ENCODE measurements at places on chromosomes 4 and X. TPM values are rescaled to one million over a fixed set of nuclear protein-coding genes. Genes with fewer than 3 reads are reported as not detected.
A peak's percentile ranks its signal among the peaks of the same experiment; 100 is the strongest.

- no peaks in the 10 kb centered on the region for H3K27me3 ChIP-seq
- H3K4me3 ChIP-seq: no peak overlapping the region
- H3K27ac ChIP-seq: no peak overlapping the region
- DNase-seq: no peak
- H3K4me1 ChIP-seq: no peaks in the 10 kb centered on the region
These were observed 75.5 kb downstream of the UGT8 start for GRCh38 chr4:114674080-114674479.

- H3K4me3 ChIP-seq: no peak overlapping the region
- H3K36me3 ChIP-seq: no peaks in the 10 kb centered on the region
- H3K27me3 ChIP-seq: no peaks in the 10 kb centered on the region
- DNase-seq: no peak
- H3K4me1 ChIP-seq: no peaks in the 10 kb centered on the region
These were observed 11.8 kb upstream of the SOWAHB start for GRCh38 chr4:76909711-76910110.

Gene PARM1
- 29.4 TPM for polyA plus RNA-seq

- H3K4me1 ChIP-seq: no peaks in the 10 kb centered on the region
- H3K27me3 ChIP-seq: no peaks in the 10 kb centered on the region
- no peak overlapping the region for H3K27ac ChIP-seq
- H3K4me3 ChIP-seq: no peak overlapping the region
- no peaks in the 10 kb centered on the region for H3K36me3 ChIP-seq
These were observed 147.6 kb upstream of the FRG1 start for GRCh38 chr4:189792924-189793618.

Gene MMRN1
- 25.7 TPM for polyA plus RNA-seq

DNA sequence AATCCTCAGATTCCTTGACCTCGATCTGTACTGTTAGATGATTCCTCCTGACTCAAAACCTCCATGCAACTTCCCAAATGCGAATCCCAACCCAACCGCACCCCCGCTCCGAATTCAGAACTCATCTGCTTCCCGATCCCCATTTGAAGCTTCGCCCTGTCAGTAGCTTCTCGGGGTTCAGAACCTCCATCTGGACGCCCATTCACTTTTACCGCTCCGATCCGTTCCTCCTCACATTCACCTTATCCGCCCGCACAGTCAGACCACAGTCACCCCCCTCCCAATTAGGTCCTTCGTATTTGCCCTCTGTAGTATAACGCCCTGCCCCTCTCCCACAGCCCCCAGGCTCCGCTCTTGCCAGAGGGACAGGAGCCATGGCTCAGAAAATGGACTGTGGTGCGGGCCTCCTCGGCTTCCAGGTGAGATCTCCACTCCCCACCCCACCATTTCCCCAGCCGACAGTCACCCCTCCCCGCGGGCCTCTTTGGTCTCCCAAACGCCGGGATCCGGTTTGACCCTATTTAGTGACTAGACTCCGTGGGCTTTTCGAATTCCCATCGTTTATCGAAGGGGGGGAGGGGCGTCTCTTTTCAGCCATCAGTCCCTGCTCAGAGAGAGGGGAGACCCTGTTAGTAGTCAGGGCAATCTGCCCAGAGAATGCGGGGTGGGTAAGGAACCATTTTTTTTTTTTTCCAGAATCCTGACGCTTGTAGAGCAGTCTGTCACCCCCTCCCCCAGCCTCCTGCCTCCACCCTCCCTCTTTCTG lies 691 bp downstream of the MAGED1 start:
- H3K36me3 ChIP-seq: no peaks in the 10 kb centered on the region
- peak overlapping the region; percentile 38 for H3K4me3 ChIP-seq
- no peaks in the 10 kb centered on the region for H3K4me1 ChIP-seq
- H3K27ac ChIP-seq: peak overlapping the region; percentile 28
- DNase-seq: peak; percentile 42

DNA sequence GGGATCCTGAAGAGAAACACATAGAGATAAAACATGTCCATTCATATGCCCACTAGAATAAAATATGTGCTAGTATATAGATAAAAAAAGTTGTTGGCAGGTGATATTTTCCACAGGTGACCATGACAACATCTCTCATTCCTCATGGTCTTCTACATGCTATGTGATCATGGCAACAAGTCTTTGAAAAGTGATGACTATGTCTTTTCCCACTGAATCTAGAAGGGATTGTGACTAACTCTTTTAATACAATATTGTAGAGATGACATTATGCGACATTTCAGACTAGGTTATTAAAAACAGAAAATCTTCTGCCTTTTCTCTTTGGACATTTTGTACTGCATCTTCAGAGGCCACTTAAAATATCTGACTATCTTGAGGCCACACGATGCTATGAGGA lies 126.0 kb upstream of the GABRA2 start:
- H3K27ac ChIP-seq: no peak overlapping the region
- no peaks in the 10 kb centered on the region for H3K27me3 ChIP-seq
- H3K4me1 ChIP-seq: no peaks in the 10 kb centered on the region
- no peak for DNase-seq
- no peak overlapping the region for H3K4me3 ChIP-seq

Gene ODAPH
- 0.71 TPM for polyA plus RNA-seq

- no peaks in the 10 kb centered on the region for H3K36me3 ChIP-seq
- H3K27ac ChIP-seq: no peak overlapping the region
- DNase-seq: no peak
These were observed 23.4 kb downstream of the RBM47 start for GRCh38 chr4:40606239-40606767.

Gene PRRG3
- 17.5 TPM for polyA plus RNA-seq

DNA sequence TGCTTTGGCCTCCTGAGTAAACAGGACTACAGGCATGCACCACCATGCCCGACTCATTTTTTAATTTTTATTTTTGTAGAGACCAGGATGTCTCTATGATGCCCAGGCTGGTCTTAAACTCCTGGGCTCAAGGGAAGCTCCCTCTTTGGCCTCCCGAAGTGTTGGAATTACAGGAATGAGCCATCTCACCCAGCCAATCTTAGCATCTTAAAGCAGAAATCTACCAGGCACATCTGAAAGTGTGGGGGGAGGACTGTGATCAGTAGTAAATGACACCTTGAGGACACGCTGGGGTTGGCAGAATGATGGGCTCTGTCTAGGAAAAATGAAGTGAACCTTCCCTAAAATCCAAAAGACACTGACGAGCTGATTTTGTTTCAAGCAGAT lies 149.2 kb downstream of the SPATA18 start:
- no peak overlapping the region for H3K4me3 ChIP-seq
- H3K27me3 ChIP-seq: no peaks in the 10 kb centered on the region
- H3K27ac ChIP-seq: no peak overlapping the region
- no peak for DNase-seq

Gene CCDC149
- 26.1 TPM for polyA plus RNA-seq

DNA sequence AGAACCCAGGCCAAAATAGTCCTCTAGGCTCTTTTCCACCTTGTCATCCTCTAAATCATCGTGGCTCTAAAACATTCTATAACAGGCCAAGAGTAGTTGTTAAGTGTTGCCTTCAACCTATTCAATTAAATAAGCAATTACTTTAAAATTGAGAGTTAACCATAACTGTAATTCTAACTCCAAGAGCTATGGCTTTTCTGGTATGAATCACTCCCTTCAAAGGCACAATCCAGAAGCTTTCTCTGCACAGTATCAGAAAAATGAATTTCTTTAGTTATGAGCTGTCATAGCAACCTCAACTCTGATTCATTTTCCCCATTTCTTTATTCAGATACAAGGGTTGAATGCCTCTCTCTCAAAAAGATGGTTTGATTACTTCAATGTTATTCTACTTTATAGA lies 21.7 kb downstream of the INPP4B start:
- H3K27ac ChIP-seq: no peak overlapping the region
- no peak for DNase-seq
- no peak overlapping the region for H3K4me3 ChIP-seq

Gene CYLC1
- not detected for polyA plus RNA-seq

Gene XK
- 2.5 TPM for polyA plus RNA-seq

- no peak overlapping the region for H3K27ac ChIP-seq
- no peak for DNase-seq
- H3K4me3 ChIP-seq: no peak overlapping the region
- no peaks in the 10 kb centered on the region for H3K27me3 ChIP-seq
- H3K36me3 ChIP-seq: no peaks in the 10 kb centered on the region
These were observed 34.7 kb downstream of the CSN3 start for GRCh38 chr4:70277121-70277520.

Gene MTNR1A
- polyA plus RNA-seq: not detected

GRCh38 chrX:55778322-55778721 lies 60.8 kb downstream of the RRAGB start:
- no peaks in the 10 kb centered on the region for H3K4me1 ChIP-seq
- no peaks in the 10 kb centered on the region for H3K36me3 ChIP-seq
- H3K27me3 ChIP-seq: no peaks in the 10 kb centered on the region
- no peak overlapping the region for H3K27ac ChIP-seq

Gene KIAA1210
- polyA plus RNA-seq: 0.78 TPM

DNA sequence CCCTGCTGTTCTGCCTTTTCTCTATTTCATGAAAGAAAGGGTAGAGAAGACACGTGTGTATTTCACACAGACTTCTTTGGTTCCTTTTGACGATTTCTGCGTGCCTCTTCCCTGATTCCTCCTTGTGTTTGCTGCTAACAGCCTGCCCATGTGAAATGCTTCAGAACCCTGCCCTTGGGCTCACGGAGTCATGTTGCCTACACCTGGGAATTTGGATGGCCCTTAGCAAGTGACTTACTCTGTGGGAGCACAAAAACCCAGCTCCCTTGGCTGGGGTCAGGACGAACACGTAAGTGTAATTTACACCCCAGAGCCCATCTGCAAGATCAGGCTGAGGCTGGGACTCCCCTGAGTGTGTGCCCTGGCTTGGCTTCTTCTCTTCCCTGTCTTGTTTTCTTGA lies 220.3 kb upstream of the BCOR start:
- no peaks in the 10 kb centered on the region for H3K4me1 ChIP-seq
- no peak overlapping the region for H3K27ac ChIP-seq
- no peaks in the 10 kb centered on the region for H3K27me3 ChIP-seq
- H3K4me3 ChIP-seq: no peak overlapping the region
- DNase-seq: no peak

GRCh38 chr4:111618908-111619307 lies 526.3 kb upstream of the FAM241A start:
- no peaks in the 10 kb centered on the region for H3K36me3 ChIP-seq
- no peaks in the 10 kb centered on the region for H3K4me1 ChIP-seq
- no peak overlapping the region for H3K27ac ChIP-seq
- no peak for DNase-seq
- H3K27me3 ChIP-seq: no peaks in the 10 kb centered on the region
